ENCODE measurements at places on chromosomes 12 and 14.

DNA sequence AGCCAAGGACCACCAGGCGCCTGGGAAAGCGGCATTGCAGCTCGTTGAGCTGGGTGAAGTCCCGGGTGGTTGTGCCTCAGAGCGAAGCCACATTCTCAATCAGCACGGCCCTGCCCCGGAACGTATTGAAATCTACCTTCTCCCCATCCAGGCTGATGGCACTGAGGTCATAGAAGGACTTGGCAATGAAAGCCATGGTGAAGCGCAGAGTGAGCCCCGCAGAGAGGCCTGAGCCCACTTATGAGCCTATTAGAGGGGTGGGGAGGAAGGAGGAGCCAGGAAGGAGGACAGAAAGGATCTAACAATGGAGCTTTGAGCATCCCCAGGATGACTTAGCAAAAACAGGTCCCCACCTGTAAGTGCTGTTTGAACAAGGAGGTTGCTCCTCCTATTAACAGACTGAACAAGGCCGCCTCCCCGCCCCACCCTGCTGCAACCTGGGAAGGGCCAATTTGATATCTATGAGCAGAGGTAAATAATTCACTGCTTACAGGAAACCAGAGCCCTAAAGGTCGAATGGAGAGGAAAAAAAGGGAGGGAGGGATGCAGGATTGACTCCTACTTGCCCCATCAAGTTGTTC lies at the start of gene GPX2:
Gene GPX2, minus strand, starts transcription at position 215 of the 581 bp plus-strand sequence. Its CDS starts 19 bp downstream, at position 196.
- DNase-seq = no peak

GRCh38 chr12:92055877-92056276 lies 89.8 kb downstream of the BTG1 start:
- peak; percentile 51 for DNase-seq

- no peak for DNase-seq
Measured at GRCh38 chr12:53558631-53559030, 51.3 kb upstream of the NPFF start.

- peak; percentile 28 for DNase-seq
Measured at GRCh38 chr14:90495357-90496276, 98.8 kb downstream of the CALM1 start.
